Activated T-helper 17 cell treated with anti-CD3 and anti-CD28 coated beads, Interleukin-2, amount 50 U/mL, for 72 hours (primary cell): ENCODE measurements at places on chromosomes 2 and 18. TPM values are rescaled to one million over a fixed set of nuclear protein-coding genes. Genes with fewer than 3 reads are reported as not detected.

GRCh38 chr2:154173919-154174318, 302.2 kb downstream of the GALNT13 start:
- no peak for ATAC-seq

DNA sequence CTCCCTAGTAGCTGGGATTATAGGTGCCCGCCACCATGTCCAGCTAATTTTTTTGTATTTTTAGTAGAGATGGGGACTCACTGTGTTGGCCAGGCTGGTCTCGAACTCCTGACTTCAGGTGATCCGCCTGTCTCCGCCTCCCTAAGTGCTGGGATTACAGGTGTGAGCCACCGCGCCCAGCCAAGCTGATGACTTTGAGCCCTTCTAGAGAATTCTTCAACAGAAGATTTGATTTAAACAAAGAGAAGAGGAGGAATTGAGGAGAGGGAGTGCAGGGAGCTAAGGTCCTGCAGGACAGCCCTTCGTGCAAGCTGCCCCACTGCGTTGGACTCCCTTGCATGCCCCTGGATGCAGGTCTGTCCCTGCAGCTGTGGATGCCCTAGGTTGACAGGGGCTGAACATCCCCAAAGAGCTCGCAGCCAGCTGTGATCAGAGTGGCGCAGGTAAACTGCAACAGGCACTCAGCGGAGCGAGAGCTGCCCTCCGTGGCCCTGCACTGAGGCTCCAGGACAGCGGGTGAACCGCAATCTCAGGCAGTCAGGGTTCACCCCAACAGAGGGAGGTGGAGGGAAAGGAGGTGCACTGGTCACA, 13.7 kb downstream of the ADRA2B start:
- ATAC-seq: no peak

DNA sequence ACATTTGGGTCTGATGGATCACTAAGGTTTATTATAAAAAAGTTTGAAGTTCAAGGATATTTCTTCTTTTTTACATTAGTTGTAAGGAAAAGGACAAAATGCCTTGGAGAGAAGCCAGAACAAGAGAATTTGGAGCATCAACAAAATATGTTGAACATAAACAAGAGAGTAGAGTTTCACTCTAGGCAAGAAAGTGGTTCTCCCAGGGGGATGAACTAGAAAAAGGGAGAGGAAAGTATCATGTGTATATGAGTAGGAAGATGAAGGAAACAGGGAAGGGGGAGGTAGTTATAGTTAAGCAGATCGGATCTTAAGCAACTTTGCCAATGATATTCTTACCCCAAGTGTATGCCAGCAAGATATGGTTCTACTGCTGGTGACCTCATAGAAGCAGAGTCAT, 63.8 kb upstream of the GALNT3 start:
- ATAC-seq: no peak

DNA sequence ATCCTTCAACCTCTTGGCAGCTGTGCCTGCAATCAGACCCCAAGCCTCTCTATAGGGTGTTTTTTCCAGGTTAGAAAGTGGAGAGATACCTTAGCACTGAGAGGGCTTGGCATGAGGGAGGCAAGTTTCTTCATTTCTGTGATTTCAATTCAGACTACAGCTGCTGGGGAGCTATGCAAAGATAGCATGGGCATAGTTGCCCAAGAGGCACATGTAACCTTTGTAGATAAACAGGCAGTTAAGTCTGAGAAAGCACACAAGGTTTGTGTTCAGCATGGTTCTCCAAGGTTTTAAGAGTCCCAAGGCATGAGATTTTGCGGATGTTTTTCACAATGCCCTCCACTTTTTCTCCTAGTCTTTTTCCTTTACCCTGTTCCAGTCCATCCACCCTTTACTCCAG, 385.0 kb upstream of the ETAA1 start:
- no peak for ATAC-seq

GRCh38 chr2:9092383-9093282, 89.1 kb upstream of the MBOAT2 start:
- ATAC-seq: no peak

GRCh38 chr2:121338281-121338680, 53.3 kb upstream of the TFCP2L1 start:
- no peak for ATAC-seq

- no peak for ATAC-seq
Measured at GRCh38 chr18:62839874-62840713, 124.8 kb downstream of the PHLPP1 start.

DNA sequence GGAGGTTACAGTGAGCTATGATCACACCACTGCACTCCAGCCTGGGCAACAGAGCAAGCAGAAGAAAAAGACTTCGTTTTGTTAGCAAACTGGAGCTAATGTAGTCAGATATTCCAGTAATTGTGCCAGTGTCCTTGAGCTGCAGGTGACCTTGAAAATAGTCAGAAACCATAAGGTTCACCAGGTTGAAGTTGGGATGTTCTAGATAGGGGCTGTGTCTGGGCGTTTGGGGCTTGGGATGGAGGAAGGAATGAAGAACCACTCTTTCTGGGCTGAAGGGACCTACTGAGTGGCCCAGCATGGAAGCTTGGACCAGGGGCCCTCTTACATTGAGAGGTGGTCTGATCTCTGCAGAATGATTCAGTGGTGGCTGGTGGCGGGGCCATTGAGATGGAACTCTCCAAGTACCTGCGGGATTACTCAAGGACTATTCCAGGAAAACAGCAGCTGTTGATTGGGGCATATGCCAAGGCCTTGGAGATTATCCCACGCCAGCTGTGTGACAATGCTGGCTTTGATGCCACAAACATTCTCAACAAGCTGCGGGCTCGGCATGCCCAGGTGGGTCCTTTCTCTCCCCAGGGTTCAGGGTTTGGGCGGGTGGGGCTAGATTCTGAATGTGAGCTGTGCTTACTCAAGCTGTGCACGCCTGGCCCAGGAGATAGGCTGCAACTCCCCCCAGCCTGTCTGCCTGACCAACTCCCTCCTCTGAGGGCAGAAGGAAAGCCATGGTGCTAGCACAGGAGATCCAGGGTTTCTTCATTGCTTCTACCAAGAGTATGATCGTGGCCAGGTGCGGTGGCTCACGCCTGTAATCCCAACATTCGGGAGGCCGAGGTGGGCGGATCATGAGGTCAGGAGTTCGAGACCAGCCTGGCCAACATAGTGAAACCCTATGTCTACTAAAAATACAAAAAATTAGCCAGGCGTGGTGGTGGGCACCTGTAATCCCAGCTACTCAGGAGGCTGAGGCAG, 17.1 kb downstream of the CCT7 start:
- ATAC-seq: no peak

DNA sequence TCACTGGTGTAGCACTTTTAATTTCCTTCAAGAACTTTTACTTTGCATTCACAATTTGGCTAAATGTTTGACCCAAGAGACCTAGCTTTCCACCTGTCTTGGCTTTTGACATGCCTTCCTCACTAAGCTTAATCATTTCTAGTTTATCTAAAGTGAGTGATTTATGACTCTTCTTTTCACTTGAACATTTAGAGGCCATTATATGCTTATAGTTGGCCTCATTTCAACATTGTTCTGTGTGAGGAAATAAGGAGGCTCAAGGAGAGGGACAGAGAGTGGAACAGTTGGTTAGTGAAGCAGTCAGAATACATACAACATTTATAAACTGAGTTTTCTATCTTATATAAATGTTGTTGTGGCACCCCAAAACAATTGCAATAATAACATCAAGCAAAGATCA, 489.3 kb upstream of the CDH2 start:
- ATAC-seq: no peak

GRCh38 chr2:48567671-48568070, 37.7 kb downstream of the STON1 start:
- ATAC-seq: no peak

GRCh38 chr2:224922142-224922727, 120.0 kb downstream of the DOCK10 start:
- ATAC-seq: no peak

- no peak for ATAC-seq
Measured at GRCh38 chr2:23397478-23397877, 12.5 kb downstream of the KLHL29 start.

- no peak for ATAC-seq
Measured at GRCh38 chr2:175627405-175627804, 374.7 kb downstream of the LNPK start.

- no peak for ATAC-seq
Measured at GRCh38 chr2:217835931-217836891, 166.6 kb downstream of the TNS1 start.

DNA sequence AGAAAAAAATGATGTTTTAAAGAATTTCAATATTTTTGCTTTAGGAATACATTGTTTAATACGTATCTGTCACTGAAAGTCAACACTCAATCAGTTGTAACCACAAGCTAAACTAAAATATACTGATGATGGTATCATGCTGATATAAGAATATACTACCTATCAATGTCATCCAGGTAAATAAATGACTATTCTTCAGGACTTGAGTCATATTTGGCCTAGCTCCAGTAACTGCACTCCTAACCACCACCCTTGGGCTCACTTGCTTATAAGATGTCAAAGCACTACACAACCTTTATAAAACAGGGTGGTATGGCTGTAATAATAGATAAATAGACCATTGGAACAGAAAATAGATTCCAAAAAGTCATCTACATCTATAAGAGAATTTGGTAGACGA, 48.8 kb downstream of the RND3 start:
- ATAC-seq: no peak

GRCh38 chr18:50097702-50098101, 97.2 kb downstream of the MYO5B start:
- peak; percentile 45 for ATAC-seq

DNA sequence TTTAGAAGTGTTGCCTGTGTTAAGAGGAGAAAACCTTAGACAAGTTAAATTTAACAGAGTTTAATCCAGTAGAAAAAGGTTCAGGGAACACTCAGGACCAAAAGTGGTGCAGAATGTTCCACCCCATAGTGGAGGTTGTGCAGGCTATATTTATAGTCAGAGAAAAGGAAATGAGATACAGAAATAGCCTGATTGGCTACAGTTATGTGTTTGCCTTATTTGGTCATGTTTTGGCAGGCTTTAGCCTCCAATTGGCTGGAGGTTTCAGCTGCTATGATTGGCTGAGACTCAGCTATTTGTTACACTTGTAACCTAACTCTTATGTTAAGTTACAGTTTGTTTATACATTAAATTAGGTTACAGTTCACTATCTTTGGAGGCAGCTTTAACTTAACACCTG, 4.2 kb downstream of the STAMBP start:
- ATAC-seq: peak; percentile 8

- ATAC-seq: no peak
Measured at GRCh38 chr2:30512243-30512886, 65.3 kb downstream of the LCLAT1 start.

DNA sequence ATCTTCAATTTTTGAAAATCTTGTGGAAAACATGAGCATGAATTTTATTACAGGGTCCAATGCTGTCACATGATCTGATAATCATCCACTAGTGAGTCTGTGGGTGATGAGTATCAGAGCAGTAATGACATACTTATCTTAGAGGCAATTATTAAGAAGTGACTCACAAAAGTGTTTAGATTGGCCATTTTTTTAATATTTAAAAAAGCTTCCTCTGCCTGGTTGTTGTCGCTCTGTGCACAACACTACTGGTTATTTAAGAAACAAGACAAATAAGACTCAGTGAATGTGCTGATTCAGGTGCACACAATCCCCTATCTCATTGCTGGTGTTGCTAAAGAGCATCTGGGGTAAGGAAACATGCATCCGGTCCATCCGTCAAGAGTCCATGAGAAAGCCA, 665.8 kb upstream of the ZEB2 start:
- no peak for ATAC-seq

Gene MAPRE3
- total RNA-seq: 4.2 TPM

Gene VSNL1
- total RNA-seq: not detected

Gene AQP12A
- total RNA-seq: not detected

Gene CD226
- 146 TPM for total RNA-seq

Gene CTNNA2
- not detected for total RNA-seq
